ENCODE measurements at places on chromosomes 16 and 17.

- DNase-seq = no peak
Observed at GRCh38 chr16:30430428-30430970, 669 bp upstream of the DCTPP1 start.

DNA sequence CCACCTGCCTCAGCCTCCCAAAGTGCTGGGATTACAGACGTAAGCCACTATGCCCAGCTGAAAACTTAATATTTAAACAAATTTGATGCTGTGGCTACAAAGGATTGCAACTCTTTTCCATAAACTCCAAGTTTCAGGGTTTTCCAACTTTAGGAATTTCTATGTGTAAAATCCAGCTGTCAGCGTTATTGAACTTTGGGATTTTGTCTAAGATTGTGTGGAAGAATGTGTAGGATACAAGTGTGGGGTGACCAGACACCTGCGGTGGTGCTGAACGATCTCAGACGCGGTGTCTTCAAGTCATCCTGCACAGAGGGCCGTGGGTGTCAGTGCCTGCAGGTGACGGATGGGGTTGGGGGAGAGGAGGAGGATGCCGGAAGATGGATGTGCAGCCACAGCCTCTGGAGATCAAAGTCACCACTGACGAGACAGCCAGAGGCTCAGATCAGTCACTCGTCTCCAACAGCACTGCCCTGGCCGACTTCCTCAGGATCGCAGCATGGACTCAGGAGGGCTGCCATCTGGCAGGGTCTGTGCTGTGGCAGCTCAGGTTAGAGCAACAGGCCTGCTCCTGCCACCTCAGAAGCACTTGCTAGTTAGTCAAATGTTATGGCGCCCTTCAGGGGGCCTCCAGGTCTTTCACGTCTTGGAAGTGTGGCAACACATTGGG, 13.0 kb downstream of the ACSF3 start:
- no peak for DNase-seq

DNA sequence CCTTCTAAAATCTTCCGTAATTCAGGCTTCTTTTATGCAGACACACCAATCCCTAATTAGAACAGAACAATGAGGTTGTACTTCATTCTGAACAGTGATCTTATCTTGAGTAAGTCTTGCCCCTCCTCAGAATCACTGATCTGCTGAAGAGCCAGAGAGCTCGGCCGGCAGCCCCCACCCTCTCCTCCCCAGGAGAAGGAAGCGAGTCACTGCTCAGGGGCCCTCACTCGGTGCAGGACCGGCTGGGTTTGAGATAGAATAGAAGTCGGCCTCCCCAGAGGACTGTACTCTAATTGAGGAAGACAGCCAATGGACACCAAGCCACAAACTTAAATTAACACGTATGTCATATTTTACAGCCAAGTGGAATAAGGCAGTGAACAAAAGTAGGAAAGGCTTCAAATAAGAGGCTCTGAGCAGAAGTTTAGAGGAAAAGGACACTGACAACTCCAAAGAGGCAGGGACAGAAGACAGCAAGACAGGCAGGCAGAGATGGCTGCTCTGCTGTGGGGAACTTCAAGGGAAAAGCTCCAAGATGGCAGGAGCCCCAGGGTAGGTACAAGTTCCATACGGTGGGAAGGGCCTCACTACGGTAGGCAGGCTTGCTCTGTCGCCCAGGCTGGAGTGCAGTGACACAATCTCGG, 18.6 kb downstream of the CREBBP start:
- DNase-seq = no peak

DNA sequence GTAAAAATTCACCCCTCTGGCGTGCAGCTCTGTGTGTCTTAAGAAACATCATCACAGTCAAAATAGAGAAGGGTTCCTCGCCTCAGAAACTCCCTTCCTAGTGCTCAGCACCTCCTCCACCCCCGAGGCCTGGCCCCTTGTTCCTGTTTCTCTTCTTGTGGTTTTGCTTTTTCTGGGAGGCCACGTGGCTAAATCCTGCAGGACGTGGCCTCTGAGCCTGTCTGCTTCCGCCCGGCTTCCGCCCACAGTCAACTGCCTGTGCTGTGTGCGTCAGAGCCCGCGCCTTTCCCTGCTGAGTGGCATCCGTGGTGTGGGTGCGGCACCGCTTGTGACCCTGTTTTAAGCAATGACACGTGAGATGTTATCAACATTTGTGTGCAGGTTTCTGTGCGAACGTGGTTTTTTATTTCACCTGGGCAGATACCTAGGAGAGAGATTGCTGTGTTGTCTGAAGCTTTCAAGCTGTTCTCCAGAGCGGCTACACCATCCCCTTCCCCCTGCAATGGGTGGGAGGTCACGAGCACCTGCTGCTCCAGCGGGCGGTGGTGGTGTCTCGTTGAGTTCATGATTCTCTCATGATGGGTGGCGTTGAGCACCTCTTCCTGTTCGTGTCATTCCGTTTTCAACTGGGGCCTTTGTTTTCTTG, 21.7 kb downstream of the ACSF3 start:
- no peak for DNase-seq

DNA sequence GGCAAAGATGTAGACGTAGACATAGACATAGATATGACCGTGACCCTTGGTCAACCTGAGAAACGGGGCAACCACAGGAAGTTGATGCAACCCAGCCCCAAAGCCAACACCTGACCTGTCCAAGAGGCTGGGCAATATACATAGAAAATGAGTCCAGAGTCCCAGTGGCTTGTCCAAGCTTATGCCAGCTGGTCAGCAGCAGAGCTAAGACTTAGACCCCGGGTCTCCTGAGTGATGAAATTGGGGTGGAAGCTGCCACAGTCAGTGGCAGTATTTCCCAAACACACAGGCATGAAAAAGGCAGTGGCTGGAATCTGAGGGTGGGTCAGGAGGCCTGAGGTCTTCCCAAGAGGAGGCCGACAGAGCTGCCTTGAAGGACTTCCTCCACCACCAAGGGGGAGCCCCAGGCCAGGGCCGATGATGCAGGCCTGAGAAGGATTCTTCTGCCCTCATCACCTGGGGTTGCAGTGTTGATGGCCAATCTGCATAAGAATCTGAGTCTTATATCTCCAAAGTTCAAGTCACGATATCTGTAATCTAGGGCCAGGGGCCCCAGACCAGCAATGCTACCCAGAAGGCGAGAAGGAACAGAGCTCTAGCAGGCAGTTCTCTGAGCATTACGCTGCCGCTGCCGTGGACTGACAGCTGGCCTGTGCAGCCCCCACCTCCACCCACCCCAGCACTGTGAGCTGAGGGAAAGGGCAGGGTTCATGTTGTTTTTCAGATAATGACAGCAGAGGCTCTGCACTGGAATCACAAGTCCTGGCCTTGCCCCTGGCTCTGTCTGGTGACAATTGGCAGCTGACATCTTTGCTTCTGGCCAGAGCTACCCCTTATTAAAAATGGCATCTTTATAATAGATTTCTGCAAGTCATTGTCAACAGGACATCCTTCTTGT, 72.7 kb downstream of the GNAO1 start:
- DNase-seq = no peak

DNA sequence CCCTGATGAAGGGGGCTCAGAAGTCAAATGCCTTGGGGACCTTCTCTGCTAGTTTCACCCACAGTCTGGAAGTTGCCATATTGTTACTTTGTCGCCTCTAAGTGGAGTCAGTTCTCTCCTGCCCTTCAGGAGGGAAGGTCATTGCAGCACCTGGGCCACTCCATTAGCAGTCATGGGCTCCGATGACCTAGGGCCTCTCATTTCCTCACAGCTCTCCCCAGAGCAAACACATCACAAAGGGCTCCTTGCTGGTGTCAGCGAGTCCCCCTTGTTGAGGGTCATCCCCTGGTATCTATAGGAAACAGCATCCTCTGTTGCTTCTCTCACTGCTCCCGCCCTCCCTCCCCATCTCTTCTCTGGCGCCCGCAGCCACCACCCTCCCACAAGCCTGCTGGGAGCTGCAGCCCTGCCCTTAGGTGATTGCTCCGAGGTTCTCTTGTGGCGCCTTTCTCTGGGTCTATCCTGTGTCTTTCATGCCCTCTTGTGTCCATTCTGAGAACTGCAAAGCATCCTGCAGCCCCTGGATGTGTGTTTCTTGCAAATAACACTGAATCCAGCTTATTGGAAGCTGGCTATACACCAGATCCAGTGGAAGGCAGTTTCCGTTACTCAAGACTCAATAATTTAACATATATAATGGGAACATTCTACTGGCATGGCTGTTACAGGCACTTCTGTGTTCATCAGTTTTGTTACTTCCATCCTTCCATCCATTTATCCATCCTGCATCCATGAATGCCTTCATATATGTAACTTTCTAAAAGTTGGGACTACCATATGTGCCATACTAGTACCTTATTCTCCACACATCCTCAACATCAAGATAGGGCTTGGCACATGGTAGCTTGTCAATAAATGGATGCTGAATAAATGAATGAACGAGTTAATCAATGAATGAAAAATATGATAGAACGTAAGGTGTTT, 21.2 kb downstream of the PDILT start:
- DNase-seq = no peak

DNA sequence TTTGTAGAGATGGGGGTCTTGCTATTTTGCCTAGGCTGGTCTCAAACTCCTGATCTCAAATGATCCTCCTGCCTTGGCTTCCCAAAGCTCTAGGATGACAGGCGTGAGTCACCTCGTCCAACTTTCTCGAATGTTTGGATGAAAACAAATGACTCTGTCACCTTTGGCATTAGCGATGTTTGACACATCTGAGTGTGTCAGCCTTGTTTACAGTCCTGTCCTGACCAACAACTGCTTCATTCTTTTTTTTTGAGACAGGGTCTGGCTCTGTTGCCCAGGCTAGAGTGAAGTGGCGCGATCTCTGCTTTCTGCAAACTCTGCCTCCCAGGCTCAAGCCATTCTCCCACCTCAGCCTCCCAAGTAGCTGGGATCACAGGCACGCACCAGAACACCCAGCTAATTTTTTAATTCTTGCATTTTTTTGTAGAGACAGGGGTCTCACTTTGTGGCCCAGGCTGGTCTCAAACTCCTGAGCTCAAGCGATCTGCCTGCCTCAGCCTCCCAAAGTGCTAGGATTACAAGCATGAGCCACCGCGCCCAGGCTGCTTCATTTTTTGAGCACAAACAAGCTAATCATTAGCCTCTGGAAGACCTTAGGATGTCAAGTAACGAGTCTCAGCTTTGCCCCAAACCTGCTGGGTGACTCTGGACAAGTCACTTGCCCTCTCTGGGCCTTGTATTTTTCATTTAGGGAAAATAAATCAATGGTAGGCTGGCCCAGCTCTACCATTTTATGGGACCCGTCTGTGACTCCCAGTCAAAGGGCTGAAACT, 7.4 kb downstream of the MYH11 start:
- no peak for DNase-seq

DNA sequence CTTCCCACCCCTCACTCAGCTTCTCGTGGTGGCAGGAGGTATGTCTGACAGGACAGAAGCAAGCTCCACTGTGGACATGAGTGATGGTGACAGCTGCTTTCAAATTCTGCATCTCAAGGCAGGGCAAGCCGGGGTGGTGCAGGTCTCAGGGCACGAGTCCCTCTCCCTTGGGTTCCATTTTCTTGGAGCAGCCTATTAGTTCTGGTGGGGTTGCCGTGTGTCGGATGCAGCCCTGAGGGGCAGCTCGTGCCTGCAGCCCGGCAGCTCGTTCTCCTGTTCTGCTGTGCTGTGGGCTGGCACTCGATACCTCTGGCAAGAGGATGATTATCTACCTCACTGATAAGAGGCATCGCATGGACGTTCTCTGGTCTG, 16.5 kb upstream of the CLEC18C start:
- DNase-seq = no peak

DNA sequence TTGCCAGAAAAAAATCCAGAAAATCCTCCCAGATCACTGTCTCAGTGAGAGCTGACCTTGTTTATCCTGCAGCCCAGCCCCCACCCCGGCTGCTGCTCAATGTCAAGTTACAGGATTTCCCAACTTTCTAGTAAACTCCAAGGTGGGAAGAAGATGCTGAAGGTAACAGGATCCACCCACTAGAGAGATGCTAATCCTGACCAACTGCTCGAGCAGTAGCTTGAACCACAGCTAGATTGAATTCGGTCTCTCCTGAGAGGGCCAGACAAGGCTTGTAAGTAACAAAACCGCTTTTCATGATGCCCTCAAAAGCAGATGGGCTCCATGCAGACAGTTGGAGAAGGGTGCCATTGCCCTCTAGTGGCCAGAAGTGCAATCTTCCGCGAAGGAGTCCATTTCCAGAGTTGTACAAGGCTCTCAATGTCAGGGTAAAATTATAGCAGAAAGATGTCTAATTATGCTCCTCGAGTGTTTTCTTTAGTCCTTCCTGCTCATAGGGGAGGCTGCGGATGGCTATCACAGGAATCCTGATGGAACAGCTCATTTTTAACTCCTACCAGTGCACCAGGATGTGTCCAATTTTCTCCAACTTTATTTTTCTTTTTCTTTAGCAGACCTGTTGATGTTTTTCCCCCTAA, 3.9 kb downstream of the CDH11 start:
- no peak for DNase-seq

- no peak for DNase-seq
Observed at GRCh38 chr16:81315271-81316175, 761 bp downstream of the GAN start.

DNA sequence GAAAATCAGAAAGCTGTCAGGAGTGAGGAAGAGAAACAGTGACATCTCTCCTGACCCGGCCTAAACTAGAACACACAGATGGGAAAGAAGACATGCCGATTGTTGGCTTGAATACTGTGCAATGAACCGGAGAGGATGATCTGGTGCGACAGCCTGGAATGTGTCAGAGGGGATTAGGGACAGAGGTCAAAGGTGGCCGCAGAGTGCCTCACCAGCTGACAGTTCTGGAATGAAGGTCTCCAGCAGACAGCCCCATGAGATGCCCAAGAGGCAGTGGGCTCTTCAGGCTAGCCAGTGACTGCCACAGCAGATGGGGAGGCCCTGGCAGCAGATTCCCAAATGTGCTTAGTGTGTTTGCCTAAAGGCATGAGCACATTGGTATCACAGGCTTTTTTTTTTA, 623.2 kb downstream of the CDH8 start:
- DNase-seq = no peak
